Activated CD8-positive, alpha-beta memory T cell treated with anti-CD3 and anti-CD28 coated beads for 1 hour (primary cell): ENCODE measurements at places on chromosomes 5 and 9.

GRCh38 chr5:34916518-34916917 lies 1.0 kb downstream of the BRIX1 start:
- DNase-seq, result no peak

DNA sequence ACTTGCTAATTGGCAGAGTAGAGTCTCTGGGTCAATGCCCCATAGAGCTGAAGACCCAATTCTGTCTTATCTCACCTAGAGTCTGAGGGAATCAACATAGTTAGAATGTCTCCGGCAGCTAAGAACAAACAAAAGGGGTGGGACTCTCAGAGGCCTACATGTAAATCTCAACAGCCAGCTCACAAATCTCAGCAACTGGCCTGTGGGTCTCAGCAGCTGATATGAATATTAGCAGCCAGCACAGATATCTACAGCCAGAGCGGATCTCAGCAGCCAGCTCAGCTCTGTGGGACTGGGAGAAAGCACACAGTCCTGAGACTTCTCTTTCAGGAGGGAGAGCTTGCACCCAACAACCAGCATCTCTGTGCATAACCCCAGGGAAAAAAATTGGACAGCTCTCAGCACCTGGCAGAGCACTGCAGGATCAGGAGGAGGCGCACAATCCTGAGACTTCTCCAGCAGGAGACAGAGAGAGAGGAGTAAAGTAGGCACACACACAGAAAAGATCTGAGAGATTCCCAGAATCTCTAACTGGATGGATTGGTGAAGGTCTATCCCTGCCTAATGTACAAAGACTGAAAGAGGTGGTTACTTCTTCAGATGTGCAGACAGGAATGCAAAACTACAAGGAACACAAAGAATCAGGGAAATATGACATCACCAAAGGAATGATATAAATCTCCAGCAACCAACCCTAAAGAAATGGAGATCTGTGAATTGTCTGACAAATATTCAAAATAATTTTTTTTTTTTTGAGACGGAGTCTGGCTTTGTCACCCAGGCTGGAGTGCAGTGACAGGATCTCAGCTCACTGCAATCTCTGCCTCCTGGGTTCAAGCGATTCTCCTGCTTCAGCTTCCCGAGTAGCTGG lies 29.2 kb downstream of the KLF4 start:
- DNase-seq, result no peak

GRCh38 chr9:123812984-123813383 lies 116.9 kb downstream of the DENND1A start:
- no peak for DNase-seq

DNA sequence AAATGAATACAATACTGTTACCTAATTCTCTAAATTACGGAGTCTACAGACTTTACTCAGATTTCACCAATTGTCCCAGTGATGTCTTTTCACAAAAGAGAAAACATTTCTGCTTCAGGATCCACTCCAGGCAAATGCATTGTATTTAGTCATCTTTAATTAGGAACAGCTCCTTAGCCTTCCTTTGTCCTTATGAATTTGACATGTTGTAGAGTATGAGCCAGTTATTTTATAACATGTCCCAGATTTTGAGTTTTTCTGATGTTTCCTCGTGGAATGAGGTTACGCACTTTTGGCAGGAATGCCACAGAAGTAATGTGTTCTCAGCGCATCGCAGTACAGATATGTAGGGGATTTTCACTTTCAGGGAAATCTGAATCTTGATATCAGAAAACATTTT lies 10.5 kb downstream of the HABP4 start:
- no peak for DNase-seq

DNA sequence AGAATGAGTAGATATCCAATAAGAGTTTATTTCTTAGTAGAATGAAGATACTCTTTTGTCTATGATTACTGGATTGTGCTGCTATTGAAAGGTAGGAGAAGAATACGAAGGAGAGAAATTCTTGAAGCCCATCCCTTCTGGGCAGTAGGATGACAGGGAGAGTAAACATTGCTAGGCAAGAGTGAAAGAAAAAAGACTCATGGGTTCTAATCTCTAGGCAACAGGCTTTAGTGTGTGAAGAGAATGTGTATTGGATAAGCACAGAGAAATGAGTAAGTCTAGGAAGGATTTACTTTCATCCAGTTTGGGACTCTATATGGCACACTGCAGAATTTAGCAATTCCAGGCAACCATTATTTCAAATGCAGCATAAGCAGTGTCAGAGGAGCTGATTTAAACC lies 216.0 kb downstream of the GABRG2 start:
- no peak for DNase-seq

DNA sequence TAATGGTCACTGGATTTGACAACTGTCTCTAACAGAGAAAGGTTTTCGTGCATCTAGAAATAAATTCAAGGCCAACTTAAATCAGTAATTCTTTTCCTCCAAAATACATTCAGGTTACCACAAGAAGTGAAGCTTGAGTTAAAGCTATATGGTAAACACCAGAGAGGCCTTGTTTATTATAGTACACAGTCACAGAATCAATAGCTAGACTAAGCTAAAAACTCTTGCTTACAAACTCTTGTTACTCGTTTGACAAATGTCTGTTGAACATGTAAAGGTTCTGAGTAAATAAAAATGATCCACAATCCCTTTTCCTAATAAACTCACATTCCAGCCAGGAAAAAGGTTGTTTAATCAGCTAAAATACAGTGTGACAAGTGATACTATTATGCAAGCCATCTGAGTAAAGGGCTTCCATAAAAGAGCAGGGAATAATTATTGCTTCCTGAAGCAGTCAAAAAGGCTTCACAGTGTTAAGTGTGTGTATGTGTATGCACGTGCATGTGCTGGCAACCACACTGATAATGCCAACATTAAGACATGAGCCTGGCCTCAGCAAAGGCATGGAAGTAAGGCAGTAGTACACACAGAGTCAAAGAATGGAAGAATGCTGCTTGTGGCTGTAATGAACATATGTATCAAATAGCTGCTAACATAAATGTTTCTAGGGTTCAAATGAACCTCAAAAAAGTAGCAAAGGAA lies 12.8 kb downstream of the PTAR1 start:
- DNase-seq, result no peak

- no peak for DNase-seq
Observed at GRCh38 chr9:97568461-97569275, 64.5 kb downstream of the TSTD2 start.

DNA sequence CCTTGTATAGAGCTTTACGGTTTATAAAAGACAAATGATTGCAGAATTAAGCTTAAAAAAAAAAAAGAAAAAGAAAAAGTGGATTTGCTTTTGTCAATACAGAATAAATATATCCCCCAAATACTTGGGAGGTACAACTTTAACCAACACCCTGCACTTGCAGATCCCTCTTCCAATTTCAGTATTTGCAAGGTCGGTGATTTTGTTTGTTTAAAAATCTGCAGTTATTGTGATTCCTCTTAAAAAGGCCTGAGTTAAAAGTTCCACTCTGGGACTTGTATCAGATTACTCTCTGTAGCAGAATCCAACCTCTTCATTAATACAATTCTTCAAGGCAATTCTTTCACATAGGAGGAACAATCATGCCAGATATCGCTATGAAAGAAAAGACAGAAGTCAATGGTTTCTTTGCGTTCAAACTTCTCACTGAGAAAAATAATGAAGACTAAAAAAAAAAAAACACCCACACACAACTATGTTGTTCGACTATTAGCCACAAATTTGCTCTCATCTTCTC lies 400.9 kb downstream of the EBF1 start:
- no peak for DNase-seq

- DNase-seq, result no peak
Observed at GRCh38 chr5:138489683-138490061, 24.4 kb downstream of the EGR1 start.

GRCh38 chr5:165705960-165706359 lies 2200.5 kb downstream of the MAT2B start:
- DNase-seq, result no peak

- no peak for DNase-seq
Observed at GRCh38 chr9:37172557-37172956, 52.2 kb downstream of the ZCCHC7 start.

- no peak for DNase-seq
Observed at GRCh38 chr9:69877852-69878514, 57.4 kb downstream of the CFAP95 start.

DNA sequence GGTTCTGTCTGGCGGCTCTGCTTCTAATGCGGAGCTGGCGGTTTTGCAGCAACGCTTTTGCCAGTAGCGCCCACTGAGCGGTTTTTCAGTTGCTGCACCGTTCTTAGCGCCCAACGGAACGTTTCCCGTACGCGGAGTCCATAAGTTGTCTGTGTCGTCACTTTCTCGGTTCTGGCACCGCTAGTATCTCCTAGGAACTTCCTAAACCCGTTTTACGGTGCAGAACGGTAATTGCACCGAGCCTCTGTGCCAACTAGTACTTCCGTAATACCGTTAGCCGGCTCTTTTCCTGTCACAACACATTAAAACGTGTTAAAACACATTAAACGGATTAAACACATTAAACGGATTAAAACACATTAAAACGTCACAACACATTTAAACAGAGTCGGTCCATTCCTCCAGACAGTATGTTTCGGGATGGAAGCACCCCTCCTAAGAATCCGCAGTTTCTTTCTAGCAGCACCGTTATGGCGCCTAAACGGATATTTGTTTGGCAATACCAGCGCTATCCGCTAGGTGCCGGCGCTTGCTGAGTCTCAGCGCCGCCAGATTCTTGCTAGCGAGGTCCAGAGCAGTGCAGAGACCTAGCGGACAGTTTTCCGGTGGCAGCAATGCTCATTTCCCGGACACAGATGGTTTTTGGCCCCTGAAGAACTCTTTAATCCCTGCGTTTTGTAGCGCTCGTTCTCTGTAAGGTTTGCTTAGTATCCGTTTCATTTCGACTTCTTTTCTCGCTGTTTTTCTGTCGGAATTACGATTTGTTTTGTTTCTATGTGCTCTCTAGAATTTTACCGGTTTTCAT lies 45.4 kb downstream of the ANXA2R start:
- DNase-seq, result peak; percentile 74

GRCh38 chr9:18324928-18325745 lies 148.8 kb upstream of the ADAMTSL1 start:
- DNase-seq, result no peak

DNA sequence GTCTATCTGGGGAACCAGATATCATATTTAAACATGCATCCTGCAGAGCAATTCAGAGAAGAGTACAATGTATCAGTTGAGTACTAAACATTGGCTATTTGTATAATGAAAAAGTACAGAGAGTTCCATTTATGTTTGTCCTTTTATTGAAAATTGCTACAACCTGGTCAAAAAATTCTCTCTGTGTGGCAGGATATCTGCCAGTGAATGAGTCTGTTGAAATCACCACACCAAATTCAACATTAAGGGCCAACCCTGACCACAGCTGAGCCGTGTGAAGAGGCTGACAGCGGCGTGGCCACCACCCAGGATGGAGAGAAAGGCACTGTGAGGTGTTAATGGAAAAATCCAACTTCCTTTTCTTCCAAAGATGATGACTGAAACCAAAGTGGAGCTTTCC lies 422.7 kb upstream of the PIK3R1 start:
- DNase-seq, result no peak

DNA sequence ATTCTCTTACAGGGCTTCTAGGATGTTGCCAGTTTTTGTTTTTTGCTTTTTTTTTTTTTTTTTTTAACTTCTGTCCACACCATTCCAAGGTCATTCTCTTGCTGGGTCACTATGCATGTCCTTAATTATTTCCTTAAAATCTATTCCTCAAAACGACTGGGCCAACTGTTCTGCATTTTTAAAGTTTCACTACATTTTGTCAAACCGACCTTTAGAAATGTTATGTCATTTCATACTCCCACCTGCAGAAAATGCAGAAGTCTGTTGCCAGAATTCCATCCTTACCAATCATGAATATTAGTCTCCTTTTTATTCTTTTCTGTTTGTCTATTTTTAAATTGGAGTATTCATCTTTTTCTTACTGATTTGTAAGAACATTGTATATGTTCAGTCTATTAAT lies 295.5 kb downstream of the ZSWIM6 start:
- DNase-seq, result no peak

DNA sequence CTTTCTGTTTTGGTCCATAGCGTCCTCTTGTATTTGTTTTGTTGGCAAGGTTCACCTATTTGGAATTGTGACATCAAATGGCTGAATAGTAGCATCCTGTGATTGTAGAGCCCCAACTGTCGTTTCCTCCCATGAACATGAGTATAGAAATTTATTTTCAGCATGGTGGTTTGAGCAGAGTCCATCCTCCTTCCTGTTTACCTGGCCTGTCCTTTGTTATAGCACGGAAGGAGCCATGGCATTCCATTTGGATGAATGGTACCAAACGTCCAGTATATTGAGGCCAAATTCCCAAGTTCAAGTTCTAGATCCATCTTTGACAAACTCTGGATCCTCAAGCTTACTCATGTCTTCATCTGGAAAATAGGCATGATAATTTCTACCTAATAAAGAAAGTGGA lies 16.8 kb downstream of the RASGRF2 start:
- no peak for DNase-seq

DNA sequence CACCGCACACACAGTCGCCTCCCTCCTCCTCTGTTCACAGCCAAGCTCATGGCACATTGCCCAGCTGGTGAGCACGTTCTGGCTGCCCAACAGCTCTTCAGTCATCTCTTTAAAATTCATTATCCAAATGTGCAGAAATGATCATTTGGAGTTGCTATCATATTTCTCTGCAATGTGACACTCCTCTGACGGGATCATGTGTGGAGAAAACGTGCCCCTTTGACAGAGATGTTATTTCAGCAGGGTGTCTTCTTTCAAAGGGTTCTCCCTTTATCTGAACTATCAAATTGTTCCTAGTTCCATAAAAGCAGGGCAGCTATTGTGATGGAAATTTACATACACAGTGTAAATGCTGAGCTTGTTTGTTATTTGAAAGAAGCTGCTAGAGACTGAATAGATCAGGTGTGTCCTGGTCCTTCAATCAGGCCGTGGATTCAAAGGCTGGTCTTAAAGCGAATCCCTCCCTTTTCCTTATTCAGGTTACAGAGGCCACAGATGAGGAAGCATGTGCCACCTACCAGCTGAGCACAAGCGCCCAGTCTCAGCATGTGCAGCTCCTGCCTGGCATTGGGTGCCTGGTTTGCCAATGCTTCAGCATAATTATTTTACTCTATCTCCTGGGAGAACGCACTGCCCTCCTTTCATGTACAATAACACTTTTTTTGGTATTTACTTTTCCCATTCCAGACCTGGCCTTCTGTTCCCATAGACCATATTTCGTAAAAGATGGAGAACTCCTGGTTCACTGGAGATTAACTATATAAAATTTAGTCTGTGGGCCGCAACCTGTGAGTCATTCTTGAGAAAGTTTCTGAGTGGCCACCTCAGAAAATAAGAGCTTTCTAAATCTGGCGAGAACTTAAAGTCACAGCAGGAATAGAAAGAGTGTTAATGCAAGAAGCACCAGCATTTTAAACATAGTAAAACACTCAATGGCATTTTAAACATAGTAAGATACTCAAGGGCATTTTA lies 433.7 kb downstream of the ENC1 start:
- DNase-seq, result no peak

GRCh38 chr9:81592887-81593266 lies 96.5 kb downstream of the TLE1 start:
- no peak for DNase-seq

DNA sequence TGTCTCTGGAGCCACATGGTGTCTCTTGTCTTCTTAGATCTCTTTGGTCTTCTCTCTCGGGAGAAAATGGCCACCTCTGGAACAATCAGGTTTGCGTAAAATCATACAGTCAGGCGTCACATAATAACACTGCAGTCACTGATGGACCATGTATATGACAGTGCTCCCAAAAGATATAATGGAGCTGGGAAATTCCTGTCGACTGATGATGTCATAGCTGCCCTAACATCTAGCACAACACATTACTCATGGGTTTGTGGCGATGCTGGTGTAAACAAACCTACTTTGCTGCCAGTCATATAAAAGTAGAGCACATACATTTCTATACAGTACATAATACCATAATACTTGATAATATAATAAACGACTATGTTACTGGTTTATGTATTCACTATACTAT lies 30.1 kb upstream of the RAI14 start:
- no peak for DNase-seq

GRCh38 chr9:14932641-14933040 lies 22.4 kb upstream of the FREM1 start:
- no peak for DNase-seq
